M059J (cell line): ENCODE measurements at places on chromosomes 5 and 9. TPM values are rescaled to one million over a fixed set of nuclear protein-coding genes. Genes with fewer than 3 reads are reported as not detected.

The GLRA1 gene
- total RNA-seq: not detected in 2 replicates

GRCh38 chr5:169629847-169630548, 7.1 kb upstream of the DOCK2 start:
- DNase-seq: peak; percentile 96

The CLIC3 gene
- total RNA-seq: 11.0 and 18.9 TPM in 2 replicates

- no peak for DNase-seq
These were observed 187.3 kb downstream of the CDH12 start for GRCh38 chr5:22665801-22666200.

DNA sequence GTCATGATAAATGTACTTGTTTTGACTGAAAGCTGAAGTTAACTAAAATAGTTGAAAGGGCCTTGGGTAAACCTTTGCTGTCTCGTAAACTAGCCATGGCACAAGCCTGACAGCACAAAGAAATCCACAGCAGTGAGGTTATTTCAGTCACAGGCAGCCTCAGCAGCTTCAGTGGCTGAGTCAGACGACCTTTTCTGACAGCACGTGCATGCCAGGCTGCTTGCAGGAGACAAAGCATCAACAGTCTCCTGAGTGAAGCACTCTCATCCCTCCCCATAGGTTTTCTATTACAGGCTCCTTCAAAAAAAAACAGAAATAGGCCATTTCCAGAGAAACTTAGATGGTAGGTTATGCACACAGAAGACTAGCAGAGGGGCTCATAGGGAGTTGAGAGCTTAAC, 34.6 kb downstream of the OXCT1 start:
- peak; percentile 89 for DNase-seq

DNA sequence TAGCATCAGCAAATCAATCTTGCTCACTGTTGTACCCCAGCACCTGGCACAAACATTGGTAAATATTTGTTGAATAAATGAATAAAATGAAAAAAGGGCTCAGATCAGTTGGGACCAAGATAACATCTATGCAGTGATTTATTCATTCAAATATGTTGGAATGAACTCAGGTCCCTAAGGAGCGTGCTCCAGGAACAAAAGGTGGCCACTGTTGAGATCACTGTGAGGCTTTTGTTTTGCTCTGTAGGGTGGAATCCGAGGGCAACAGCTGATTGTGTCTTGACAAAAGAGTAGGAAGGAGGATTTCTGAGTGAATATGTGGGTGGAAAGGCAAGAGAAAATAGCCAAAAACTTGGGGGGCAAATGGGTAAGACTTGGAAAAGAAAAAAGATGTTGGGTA, 89.7 kb downstream of the PPP2R2B start:
- DNase-seq: peak; percentile 9

DNA sequence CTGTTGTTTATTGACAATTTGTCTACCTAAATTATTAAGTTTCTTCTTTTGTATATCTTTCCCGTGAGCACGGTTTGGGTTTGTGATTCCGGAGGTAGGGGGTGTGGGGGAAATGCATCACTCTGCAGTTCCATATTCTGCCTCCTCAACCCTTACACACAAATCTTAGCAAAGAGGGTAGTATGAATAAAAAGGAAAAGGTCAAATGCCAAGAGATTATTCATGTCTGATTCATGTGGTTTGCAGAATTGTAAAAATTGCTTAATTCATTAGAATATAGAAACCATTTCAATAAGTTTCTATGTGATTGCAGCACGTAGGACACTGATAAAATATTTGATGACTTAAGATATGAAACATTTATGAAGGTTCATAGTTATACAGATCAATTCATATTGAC, 601.9 kb downstream of the SEMA5A start:
- DNase-seq: peak; percentile 24

DNA sequence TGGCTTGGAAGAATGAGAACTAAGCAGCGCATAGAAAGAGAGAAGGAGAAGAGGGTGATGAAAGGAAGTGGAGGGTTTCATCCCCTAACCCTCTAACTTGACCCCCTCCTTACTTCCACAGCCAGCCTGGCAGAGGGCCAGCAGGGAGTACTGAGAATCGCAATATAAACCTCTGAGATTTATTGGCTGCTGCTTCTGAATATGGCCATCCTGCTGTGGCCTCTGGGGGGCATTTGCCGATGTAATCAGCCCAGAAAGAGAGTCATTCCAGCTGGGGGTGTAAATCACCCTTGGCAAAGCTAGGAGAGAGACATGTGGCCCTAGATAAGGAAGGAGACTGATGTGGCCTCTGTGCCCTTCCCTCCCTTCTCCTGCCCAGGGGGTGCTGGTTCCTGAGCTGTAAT, 960 bp upstream of the GFRA3 start:
- DNase-seq: peak; percentile 6

GRCh38 chr9:37094751-37095150, 25.6 kb upstream of the ZCCHC7 start:
- no peak for DNase-seq

GRCh38 chr5:169146158-169146557, 154.8 kb downstream of the SLIT3 start:
- no peak for DNase-seq

DNA sequence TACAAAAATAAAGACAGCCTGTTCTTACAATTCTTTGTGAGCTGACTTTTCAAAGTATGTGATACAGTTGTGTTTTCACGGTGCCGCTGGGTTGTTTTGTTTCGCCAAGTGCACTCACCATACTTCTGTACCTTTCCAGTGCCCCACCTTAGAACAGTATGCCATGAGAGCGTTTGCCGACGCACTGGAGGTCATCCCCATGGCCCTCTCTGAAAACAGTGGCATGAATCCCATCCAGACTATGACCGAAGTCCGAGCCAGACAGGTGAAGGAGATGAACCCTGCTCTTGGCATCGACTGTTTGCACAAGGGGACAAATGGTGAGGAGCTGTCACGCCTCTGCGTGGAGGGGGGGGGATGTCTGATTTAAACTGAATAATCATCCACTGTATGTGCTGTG, 12.9 kb downstream of the CCT5 start:
- DNase-seq: no peak

DNA sequence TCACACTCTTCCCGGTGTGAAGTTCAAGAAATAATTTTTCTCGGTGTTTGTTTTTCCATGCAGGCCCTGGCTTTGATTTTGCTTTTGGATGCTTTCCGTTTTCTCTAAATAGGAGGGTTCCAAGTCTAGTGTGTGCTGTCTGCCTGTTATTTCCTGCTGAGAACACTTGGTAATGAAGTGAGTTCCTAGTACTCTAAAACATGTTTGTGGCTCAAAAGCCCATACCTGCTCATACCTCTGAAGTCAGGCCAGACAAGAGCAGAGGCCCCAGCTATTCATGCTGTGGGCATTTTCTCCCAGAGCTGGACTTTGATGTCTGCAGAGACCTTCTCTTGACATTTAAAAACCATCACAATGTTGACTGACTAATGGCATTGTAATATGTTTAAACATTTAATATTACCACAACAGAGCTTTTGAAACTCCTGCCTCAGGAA, 211.2 kb downstream of the GOLPH3 start:
- peak; percentile 87 for DNase-seq

DNA sequence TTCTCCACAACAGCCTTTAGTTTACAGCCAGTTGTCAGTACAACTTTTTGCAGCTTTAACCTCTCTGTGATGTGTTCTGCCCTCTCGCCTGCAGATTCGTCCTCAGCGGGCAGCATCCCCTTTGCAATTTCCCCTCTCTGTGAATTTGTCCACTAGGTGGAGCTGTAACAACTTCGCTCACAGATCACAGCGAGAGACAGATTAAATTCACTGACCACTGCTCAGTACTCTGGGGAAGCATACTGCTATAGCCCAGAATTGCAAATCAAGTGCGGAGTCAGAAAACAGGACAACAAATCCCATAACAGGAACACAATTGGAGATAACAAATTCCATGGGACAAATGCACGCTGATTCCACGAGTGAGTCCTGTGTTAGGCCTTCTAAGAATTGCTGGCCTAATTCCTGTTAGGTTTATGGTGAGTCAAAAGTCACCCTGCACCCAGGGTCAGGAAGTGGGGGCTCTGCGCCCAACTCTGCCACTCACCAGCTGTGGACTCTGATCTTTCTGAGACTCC, 2124.9 kb downstream of the MAT2B start:
- DNase-seq: peak; percentile 26

The PDE8B gene
- total RNA-seq: 0.07 and 0.39 TPM in 2 replicates
